ENCODE measurements at places on chromosomes 5 and 9.

DNA sequence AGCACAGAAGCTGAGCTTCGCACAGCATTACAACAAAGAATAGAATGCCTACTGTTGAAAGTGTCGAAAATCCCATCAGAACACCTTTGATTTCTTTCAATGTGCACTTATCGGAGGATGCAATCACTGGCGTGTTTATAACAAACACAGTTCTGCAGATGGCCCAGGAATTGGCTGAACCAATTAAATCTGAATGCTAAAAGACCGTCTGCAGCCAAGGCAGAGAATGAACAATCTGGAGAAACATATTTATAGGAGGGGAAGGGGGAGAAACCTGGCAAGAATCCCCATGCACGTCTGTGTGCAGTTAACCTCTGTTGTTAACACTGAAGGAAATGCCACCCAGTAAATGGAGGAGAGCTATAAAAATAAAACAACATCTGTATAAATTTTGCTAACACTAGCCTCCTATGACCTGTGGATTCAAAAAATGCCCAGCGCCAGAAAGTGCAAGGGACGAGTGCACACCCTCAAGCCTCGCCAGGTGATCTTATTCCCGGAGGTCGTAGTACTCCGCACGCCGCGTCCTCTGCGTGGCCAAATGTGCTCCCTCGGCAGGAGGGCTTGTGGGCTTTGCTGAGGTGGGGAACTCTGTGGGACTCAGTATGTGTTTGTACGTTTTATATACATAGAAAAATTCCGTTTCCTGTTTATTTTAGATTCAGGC, 56.8 kb downstream of the PTCH1 start:
- DNase-seq, result no peak

DNA sequence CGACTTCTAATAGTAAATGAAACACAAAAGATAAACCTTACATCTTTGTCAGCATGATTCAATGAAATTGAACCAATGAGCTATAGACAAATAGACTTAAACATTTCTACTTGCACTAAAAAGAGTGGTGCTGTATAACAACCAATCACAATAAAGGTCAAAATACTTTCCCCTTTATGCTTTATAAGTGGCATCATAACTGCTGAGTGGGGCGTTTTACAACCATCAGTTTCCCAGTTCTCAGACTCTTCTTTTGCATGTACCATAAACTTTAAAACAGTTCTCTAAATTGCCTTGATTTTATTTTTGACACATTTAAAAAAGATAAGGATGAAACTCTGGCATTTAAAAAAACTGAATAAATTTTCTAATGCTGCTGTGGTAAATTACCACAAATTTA, 356.2 kb downstream of the NNT start:
- DNase-seq, result no peak

DNA sequence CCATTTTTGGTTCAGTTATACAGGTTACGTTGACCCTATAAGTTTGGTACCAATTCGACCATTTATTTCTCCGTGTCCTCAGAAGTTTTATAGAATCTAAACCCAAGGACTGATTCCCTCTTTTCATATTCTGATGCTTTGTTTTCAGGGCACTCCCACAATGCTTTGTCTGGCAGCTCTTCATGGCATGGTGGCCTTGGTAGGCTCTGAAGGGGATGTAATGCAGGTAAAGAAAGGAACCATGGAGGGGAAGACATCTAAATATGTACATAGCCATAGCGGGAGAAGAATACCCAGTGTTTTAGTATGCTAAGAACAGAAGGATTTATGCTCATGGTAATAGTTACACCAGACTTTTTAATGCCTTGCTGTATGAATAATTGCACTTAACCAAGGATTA, 82.7 kb downstream of the HACD4 start:
- no peak for DNase-seq

DNA sequence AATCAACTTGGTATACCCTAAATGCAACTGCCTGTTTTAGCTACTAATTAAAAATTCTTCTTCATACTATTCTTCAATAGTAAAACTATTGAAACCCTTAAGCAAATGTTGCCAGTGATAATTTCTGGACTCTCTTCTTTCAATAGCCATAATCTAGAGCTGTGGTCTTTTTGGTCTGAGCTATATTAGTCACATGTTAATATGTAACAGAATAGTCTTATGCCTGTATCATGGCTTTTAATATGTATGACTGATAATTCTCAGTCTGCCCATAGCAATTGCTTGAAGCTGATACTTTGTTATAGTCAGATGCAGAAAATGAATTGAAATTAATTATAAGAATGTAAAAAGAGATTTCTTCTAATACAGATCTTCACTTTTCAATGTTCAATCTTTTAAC, 1871.9 kb upstream of the CDH6 start:
- DNase-seq, result no peak

DNA sequence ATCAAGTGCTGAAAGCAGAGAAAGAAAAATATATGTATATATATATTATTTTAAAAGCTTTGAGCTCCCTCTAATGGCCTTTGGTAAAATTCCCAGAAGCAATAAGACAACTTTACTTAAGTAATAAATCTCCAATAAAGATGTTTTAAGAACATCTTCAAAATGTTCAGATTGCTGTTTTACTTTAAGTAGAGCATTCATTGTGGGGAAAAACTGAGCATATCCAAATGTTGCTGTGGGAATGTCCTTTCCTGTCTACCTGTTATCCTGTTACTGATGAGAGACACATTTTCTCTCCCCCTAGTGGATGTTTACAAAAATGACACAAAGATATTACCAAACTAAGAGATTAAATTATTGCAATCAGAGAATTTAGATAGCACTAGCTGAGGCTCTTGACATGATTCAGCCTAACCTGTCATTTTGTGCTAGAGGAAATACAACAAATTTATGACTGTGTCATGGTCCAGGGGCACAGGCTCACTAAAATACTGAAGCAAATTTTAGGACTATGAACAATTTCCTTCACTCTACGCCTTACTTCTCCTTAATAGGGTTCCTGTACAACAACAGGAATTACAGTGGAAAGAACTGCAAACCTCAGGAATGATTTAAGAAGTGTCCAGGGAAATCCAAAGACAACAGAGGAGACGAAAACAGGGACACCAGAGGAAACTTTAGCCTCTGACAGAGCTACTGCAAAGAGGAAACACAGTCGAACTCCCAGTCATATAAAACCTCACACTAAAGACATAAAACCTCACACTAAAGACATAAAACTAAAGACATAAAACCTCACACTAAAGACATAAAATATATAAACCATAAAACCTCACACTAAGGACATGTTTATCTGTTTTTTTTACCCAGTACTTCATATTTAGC, 24.3 kb upstream of the PRRC1 start:
- no peak for DNase-seq

- no peak for DNase-seq
These were observed 11.9 kb downstream of the GSN start for GRCh38 chr9:121279776-121280388.

DNA sequence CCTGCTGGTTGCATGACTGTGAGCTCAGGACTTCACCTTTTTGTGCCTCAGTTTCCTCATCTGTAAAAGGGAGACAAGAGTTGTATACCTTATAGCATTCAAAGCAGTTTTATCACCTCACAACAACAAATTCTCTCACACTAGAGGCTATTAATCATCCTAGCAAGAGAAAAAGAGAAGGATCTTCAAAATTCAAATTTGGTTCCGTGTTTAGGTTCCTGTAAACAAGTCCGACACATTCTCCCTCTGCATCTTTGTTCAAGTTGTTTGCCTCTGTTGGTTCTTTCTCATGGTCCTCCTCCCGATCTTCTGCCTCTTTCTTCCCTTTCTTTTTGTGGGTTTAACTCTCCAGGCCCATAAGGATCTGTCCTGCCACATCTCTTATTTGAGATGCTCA, 218.0 kb downstream of the PIK3R1 start:
- DNase-seq, result no peak

DNA sequence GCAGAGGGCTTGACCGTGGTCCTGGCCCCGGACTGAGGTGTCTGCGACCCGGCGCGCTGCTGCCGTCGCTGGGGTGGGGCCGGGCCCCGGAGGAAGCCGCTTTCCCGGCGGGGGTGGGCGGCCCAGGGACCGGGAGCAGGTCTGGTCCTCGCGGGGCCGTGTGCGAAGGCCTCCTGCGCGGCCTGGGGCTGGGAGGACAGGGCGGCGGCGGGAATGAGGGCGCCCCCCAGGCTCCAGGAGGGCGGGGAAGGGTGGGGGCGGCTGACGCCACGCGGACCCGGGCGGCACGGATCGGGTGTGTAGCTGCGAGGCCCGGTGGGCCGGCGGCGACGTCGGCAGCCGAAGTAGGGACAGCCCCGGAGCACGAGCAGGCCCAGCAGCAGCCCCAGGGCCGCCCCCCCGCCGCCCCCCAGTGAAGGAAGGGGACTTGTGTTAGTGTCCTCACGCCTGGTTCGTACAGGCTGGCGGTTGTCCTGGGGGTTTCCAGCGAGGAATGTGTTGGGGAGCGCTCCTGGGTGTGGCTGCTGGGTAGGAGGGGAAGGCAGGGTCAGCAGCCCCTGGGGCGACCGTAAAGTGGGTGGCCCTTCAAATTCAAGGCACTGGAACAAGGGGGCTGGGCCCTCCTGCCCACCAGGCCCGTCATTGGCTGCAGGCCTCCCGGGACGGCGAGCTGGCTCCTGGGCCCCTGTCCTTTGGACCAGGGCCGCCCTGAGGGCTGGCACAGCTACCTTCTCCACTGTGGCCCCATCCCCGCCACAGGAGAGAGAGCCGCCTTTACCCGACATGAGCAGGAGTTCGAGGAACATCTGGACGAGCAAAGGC, 597 bp upstream of the TMEM250 start:
- no peak for DNase-seq

- no peak for DNase-seq
These were observed 446.2 kb upstream of the RIOK2 start for GRCh38 chr5:97629276-97629675.

Measured in omental fat pad (tissue), 4 donors.